AML-193 (cell line): ENCODE measurements at places on chromosomes 3 and 15.

- DNase-seq = no peak
Measured at GRCh38 chr15:62598217-62598616, 433.1 kb upstream of the C2CD4B start.

GRCh38 chr3:171011109-171011872, 15.2 kb downstream of the SLC2A2 start:
- DNase-seq = no peak

GRCh38 chr3:147387291-147387884, 19.0 kb downstream of the ZIC4 start:
- no peak for DNase-seq

DNA sequence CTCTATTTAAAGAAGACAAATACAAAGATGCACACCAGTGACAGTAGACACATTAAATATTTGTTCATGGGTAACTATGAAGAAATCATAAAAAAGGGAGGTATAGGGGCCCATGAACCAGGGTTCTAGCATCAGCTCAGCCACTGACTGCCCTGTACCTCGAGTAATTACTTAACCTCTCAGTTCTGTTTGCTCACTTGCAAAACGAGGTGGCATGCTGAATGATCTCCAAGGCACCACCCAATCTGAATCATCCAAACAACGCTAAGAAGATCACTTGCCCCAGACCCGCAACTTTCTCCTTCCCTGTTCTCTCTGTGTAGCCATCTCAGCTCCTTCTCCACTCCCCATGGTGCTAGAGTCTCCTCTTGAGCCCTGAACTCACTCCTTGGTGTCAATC, 374.7 kb downstream of the VPS13C start:
- no peak for DNase-seq

DNA sequence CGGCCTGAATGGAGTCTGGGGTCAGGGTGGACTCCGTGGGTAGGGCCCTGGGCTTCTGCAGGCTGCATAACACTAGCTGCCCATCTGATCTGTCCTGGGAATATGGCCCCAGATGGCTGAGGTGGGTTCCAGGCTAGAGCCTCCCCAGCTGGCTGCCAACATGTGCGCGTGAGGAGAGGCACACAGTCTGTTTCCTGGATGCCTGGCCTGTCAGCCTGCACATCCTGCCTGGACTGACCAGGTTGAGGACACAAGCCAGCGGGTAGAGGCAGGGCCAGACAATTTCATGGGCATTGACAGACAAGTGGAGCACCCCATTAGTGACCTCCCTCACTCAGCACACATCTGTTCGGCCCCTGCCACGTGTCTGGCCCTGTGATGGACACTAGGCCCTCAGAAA, 29.8 kb upstream of the RPL29 start:
- DNase-seq = no peak

DNA sequence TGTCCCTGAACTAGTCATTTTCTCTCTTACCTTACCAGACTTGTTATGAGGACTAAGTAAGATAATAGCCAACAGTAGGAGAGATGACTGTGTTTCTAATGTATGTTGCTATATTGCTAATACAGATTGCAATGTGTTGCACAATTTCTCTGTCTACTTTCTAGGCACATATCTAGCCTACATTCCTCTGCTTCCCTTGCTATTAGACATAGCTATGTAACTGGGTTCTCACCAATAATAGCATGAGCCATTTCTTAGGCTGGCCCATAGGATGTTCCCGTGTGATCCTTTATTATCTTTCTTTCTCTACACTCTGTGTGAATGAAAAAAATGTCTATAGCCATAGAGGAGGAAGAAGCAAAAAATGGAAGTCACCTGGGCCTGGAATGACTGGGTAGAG, 6.8 kb upstream of the LRRN1 start:
- no peak for DNase-seq

DNA sequence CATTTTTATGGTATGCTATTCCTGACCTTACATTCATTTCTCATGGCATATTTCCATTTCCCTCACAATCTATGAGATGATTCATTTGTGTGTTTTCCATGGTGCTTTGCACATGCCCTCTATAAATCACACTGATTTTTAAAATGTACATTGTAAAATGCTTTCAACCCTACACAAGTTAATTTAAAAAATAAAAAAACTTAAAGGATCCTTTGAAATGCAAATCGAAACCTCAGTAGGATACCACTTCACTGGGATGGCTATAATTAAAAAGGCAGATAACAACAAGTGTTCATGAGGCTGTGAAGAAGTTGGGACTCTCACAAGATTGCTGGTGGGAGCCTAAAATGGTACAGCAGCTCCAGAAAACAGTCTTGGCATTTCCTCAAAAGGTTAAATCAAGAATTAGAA, 83.5 kb downstream of the FMN1 start:
- DNase-seq = no peak

GRCh38 chr3:69542089-69542804, 156.4 kb upstream of the FRMD4B start:
- no peak for DNase-seq

DNA sequence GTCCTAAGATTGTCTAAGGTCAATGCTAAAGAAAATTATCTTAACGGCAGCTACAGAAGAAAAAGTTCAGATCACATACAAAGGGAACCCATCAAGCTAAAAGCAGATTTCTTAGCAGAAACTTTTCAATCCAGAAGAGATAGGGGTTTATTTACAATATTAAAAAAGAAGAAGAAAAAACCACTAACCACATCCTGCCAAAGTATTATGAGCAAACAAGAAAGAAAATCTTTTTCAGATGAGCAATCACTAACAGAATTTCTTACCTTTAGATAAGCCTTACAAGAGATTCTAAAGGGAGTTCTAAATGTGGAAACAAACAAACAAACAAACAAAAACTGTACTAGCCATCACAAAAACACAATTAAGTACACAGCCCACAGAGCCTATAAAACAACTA, 1015.8 kb upstream of the EPHA6 start:
- DNase-seq = no peak

DNA sequence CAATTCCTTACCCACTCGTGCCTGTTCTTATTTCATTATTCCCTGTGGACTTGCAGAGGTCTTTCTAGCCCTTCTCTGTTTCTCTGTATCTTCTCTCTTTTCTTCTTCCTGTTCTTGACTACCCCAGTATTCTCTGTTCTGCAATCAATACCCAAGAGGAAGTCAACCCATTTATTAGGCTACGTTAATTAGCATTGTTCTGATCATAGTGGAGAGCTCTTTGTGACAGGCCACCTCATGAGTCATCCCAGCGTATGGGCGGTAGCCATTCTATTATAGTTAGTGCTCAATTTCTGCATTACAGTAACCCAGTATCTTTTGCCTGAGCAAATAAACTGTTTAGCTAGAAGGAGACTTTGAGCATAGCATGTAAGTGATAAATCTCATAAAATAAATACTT, 259.5 kb upstream of the GRM7 start:
- no peak for DNase-seq

DNA sequence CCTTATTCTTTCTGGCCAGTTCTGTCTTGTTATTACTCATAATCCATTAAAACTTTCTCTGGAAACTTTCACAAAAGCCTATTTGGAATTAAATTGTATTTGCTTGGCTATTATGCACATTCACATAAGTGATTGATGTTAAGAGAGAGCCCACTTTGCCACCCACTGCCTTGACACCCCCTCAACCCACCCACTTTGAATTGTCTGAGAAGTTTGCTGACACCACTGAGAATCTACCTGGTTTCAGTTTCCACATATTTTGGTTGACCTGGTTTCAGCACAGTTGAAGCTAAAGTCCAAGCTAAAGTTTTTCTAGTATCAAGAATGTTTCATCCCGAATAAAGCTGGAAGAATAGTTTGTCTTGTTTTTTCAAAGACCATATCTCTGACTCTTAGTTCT, 70.9 kb downstream of the ARMC8 start:
- DNase-seq = no peak

DNA sequence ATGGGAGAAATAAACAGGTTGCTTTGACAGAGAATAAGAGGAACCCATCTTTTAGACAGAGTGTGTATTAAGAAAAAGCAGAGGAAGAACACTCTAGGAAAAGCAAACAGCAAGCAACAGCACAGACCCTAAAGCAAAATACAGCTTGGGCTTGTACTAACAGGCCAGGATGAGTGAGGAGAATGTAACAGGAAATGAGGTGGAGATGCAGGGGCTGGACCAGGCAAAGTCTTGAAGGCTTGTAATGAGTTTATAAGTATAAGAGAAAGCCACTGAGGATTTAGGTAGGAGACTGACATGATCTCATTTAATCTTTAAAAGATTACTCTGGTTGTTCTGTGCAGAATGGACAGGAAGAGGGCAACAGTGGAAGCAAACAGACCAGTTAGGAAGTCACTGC, 4.9 kb downstream of the UBR1 start:
- no peak for DNase-seq

DNA sequence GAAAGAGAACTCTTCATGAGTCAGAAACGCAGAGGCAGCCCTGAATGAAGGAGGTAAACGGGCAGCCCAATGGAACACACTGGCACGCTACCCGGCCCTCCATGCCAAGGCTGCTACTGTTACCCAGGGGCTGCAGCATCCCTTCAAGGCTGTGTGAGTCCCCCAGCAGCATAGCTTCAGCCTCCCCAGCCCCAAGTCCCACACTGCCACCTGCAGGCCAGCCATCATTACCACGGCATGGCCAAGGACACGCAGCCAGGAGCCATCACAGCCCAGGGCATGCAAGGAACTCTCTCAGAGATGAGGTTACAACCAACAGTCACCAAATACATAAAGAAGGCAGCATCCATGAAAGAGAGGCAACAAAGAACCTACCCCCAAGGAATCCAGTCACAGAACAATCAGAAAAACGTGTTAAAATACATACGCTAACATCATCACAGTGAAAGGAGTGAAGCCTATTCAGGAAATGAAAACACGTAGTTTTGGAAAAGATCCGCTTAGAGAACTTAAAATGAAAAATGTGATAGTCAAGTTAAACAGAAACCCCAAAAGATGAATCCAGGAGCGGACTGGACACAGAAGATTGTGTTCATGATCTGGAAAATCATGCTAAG, 22.4 kb downstream of the PLA2G4F start:
- peak; percentile 39 for DNase-seq

GRCh38 chr15:31239409-31239808, 87.2 kb upstream of the KLF13 start:
- no peak for DNase-seq

- DNase-seq = no peak
Measured at GRCh38 chr3:141236361-141236760, 4.7 kb downstream of the PXYLP1 start.

DNA sequence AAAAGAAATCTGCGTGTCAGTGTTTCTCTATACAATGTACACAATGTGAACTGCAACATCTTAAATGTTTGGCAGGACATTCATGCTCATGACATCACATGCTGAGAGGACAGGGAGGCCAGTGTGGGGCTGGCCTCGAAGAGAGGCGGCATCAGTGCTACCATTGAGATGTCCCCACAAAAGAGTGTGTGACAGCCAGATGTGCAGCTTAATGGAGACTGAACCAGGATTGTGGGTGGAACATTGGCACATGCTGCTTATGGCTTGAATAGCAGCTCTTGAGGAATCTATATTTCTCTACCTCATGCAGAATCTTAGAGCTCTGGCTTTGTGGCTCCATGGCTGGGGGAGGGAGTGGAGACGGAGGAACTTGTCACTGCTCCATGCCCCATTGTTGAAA, 18.5 kb downstream of the CLDN11 start:
- DNase-seq = no peak
